Effector CD8-positive, alpha-beta T cell (primary cell): ENCODE measurements at places on chromosomes 13 and 19.

- no peak for DNase-seq
These were observed 9.4 kb downstream of the BCL3 start for GRCh38 chr19:44757735-44758505.

DNA sequence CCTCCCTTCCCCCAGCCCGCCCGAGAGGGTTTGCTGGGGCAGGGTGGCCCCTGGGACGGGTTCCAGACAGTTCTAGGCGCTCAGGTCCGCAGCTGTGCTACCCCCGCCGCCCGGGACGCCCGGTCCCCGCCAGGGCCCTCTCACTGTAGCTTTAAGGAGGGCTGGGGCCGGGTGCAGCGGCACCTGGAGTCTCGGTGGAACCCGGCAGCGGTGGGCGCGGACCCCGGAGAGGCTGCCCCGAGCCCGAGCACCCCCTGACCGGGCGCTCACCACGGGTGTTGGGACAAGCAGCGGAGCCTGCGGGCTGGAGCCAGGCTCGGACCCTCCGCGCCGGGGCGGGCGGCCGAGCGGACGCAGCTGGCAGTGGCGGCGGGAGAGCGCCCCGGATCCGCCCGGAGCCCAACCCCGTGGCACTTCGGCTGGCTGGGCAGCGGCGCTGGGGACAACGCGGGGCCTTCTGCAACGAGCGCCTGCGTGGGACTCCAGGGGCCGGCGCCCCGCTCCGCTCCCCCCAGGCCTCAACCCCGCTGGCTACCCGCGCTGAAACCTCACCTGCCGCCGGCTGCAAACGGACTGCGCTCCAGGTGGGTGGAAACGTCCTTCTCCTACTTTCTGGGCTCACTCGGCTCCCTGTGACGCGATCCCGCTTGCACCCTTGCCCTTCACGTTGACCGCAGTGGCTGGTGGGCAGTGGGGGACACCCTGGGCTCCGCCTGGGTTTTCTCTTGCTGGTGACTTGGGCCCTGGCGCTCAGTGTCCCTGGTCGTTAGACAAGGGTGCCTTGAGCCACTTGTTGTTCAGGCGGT lies 81.1 kb downstream of the ZNF429 start:
- DNase-seq: no peak

- no peak for DNase-seq
These were observed 123.1 kb downstream of the SPRY2 start for GRCh38 chr13:80217614-80218456.

DNA sequence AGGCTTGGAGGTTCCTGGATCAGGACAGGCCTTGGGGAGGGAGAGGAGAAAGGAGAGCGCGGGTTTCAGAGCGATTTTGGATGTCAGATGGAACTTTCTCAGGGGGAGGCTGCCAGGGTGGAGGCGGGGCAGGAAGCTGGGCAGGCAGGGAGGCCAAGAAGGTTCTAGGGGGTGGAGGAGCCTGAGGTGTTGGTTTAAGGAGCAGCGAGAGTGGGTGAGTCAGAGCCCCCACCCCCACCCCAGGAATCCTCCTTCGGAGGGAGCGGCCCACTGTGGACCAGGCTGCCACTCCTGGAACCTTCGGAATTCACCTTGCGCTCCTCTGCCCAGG lies 15.9 kb upstream of the NOP53 start:
- no peak for DNase-seq

DNA sequence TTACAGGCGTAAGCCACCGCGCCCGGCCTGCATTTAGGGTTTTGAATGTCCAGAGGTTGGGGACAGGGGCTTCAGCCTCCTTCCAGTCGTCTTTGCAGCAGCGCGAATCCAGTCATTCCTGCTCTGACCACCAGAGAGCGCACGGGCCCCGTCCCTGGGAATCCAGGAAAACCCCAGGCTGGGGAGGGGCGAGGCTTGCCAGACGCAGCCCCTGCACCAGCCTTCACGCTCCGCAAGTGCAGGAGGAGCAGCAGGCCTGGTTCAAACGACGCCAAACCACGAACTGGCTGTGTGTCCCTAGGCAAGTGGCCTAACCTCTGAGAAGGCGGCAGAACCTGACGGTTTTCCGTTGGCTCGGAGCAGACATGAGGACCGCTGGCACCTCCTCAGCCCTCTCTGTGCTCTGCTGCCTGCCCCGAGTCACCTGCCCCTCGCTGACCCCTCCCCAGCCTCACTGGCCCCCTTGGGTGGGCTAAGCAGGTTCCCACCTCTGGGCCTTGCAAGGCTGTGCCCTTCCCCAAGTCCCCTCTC lies 2.0 kb upstream of the RNF126 start:
- peak; percentile 79 for DNase-seq

DNA sequence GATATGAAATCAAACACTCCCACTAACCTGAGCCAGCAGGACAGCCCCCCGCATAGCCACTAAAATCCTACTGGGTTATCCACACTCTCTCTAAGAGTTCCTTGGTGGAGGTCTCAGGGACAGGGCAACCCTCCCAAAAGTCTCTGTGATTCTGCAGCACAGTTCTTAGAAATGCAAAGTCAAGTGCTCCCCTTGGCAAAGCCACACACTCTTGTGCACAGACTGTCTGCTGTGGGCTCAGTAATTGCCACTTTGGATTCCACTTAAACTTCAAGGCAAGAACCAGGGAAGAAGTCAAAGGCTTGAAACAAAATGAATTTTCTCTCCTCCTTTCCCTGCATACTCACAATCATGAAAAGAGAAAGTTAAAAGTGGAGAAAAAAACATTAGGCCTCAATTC lies 61.5 kb downstream of the DOCK9 start:
- DNase-seq: no peak

GRCh38 chr19:4444765-4445741 lies 12.5 kb downstream of the UBXN6 start:
- no peak for DNase-seq

DNA sequence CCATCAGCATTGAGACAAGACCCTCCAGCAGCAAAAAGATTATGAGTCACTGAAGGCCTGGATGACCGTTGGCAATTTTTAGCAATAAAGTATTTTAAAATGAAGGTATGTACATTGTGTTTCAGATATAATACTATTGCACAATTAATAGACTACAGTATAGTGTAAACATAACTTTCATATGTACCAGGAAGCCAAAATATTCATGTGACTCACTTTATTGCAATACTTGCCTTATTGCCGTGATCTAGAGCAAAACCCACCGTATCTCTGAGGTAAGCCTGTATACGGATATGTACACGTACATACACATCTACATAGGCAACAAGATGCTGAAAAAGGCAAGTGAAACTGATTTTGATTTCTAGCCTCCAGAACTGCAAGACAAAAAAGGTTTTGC lies 103.3 kb downstream of the EDNRB start:
- no peak for DNase-seq

- DNase-seq: peak; percentile 90
These were observed at the start of gene TBCB for GRCh38 chr19:36115453-36116343. Gene TBCB (plus strand): TSS chr19:36115468. CDS start chr19:36115561, 93 bp downstream.

DNA sequence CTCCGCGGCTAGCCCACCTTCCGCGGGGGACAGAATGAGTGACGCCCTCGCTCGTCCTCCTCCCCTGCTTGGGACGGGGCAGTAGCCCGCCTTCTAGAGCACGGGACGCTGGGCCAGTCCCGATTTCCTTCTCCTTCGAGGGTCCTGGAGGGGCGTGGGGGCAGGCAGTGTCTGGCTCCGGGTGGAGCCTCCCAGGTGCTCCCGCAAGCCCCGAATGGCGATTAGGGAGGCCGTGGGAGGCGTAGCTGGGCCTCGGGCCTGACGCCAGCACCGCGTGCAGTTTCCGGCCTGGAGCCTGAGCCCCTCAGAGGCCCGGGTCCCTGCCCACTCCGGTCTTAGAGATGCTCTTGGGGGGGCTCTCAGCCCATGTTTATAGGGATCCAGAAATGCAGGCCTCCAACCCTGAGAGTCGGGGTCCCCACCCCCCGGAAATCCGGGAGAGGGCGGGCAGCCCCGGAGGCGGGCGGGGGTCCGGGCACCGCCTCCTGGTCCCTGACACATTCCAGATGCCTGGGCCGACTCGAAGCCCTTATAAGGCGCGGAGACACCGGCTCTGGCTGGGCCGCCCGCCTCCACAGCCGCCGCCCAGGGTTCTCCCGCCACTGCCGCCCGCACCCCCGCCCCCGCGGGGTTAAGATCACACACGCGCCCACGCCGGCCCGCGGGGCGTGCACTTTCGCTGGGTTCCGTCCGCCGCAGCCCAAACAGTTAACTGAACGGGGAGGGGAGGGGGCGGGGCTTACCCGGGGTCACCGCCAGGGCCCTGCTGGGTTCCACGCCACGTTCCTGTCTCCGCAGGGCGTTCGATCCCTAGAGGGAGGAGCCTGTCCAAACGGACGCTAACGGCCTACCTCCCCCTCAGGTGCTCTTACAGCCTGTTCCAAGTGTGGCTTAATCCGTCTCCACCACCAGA lies 1.5 kb downstream of the MYADM start:
- peak; percentile 96 for DNase-seq

GRCh38 chr13:23871616-23872220 lies 17.5 kb downstream of the MIPEP start:
- no peak for DNase-seq

- DNase-seq: no peak
These were observed 4.8 kb downstream of the C19orf25 start for GRCh38 chr19:1474011-1474764.

DNA sequence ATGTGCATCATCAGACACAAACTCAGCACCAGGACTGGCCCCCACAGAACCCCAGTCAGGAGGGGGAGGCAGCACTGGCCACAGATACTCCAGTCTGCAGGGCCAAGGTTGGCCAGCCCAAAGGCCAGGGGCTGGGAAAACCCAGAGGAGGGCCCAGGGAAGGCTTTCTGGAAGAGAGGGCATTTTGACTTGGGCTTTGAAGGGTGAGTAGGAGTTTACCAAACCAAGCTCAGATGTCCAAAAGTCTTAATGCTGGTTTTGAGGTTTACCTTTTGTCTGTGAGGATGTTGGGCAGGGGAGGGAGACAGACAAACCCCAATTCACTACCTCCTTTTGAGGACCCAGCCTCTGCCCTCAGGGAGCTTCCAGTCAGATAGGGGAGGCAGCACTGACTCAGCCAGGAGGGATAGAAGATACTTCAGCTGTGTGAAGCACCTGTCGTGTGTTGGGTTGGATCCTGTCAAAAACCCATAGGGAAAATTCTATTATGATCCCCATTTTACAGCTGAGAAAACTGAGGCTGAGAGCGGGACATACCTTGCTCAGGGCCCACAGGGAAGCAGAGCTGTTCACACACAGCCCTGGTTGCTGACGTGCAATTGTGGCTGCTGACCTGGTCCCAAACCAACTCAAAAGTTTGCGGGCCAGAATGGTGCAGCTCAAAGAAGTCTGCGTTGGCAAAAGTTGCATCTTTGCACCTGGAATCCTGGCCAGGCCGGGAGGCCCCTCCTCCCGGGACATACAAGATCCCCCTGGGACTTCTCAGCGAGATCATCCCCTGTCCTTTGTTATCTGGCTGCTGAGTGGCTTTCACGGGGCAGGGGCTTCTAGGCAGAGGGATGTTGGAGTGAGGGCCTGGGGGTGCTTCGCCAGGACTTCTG lies 13.1 kb downstream of the CILP2 start:
- no peak for DNase-seq

DNA sequence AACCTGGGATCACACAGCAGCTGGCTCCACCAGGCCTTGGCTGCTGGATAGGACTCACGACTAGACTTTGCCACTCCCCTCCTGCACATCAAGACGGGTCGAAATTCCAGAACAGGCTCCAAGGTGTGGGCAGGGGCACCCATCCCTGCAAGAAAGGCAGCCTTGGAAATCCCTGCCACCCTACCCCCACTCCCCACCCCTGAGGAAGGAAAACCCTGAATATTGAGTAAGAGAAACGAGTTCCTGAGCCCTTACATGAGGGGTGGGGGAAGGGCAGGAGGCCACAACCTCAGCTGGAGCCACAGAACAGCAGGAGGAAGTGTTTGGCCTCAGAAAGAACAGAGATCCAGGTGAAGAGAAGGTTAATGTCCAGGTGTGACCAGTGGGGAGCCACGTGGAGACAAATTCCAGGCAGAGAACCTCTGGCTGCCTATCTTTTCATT lies 20.1 kb downstream of the DEDD2 start:
- DNase-seq: no peak

DNA sequence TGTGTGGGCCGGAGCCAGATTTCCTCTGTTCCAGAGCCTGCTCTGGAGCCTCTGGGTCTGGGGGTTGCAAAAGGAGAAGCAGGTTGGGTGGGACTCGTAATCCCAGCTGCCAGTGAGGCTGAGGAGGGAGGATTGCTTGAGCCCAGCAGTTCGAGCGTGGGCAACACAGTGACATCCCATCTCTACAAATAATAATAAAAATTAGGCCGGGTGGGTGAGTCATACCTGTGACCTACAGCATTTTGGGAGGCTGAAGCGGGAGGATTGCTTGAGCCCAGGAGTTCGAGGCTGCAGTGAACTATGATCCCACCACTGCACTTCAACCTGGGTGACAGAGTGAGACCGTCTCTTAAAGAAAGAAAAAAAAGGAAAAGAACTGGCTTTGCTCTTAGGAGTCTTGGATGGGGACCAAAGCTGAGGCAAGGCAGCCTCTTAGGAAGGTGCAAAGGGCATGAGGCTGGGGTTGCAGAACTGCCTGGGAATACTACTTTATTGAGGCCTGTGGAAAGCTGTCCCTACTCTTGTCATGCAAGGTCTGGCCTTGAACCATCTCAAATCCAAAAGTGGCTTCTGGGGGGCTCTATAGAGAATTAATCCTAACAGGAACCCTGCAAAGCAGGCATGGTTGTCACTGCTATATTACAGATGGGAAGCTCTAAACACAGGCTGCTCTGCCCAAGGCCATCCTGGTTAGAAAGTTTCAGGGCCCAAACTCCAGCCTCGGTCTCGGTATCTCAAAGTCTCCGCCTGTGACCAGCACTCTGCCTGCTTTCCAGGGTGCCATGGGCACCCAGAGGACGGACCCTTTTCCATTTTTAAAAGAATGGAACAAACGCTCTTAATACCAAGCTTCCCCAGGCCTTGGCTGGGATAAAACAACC lies 880 bp upstream of the C19orf12 start:
- DNase-seq: no peak

- no peak for DNase-seq
These were observed 2.6 kb downstream of the VMAC start for GRCh38 chr19:5907241-5907640.

GRCh38 chr13:24272452-24273161 lies 36.8 kb upstream of the C1QTNF9 start:
- DNase-seq: no peak

DNA sequence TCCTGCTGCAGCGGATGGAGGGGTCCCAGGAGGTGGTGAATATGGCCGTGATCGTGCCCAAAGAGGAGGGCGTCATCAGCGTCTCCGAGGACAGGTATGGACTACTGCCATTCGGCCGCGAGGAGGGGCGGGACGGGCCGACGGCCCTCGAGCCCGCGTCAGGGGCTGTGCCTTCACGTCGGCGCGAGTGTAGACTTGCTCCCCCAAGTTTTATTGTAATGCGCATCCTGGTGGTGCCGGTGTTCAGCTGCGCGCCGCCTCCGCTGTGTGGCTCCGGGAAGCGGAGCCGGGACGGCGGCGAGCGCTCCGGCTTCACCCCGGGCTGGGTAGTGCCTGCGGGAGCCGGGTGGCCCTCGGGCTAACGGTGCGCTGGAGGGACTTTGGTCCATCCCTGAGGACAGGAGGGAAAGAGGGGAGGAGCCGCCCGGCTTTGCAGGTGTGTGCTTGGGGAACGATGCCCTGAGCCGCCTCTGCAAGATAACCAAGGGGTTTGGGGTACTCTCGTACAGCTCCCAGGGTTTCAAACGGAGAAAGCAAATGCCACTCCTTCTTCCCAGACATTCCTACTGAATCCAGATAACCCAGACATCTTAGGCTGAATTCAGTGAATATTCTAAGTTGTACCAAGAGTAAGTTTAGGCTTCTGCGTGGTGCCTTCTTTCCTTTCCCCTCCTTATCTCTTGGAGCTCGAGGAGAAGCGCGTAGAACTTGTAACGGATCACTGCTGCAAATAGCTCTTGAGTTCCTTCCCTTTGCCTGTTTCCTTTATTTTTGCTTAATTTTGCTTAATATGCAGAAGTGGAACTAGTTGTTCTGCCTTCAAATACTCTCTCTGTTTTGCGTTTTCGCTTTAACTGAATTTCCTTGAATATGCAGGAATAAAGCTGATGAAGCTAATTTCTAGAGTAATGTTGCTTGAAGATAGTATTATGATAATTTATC lies 740 bp downstream of the WDFY2 start:
- DNase-seq: peak; percentile 60
